Activated naive CD8-positive, alpha-beta T cell treated with anti-CD3 and anti-CD28 coated beads for 36 hours (primary cell): ENCODE measurements at places on chromosomes 4 and X.

DNA sequence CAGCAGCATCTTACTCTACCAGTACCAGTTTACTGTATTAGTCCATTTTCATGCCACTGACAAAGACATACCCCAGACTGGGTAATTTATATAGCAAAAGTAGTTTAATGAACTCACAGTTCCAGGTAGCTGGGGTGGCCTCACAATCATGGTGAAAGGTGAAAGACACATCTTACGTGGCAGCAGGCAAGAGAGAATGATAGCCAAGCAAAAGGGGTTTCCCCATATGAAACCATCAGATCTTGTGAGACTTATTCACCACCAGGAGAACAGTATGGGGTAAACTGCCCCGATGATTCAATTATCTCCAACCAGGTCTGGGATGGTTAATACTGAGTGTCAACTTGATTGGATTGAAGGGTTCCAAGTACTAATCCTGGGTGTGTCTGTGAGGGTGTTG is 69.3 kb downstream of the YIPF6 start:
- DNase-seq = no peak

DNA sequence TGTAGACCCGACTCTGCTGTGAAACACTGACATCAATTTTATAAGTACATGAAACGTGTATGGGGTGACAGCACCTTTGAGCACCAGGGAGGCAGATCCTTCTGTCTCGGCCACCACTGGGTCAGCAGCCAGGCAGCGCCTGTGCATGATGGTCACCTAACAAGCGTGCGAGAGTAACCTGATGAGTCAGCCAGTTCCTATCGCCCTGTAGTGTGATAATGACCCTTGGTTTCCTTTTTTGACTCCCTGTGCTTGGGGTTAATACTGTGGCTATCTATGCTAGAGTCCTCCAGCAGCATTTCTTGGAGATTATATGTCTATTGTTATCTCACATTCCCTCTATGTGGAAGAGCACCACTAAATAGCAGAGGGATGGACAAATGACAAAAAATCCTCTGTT is 101.6 kb downstream of the NPNT start:
- no peak for DNase-seq

- no peak for DNase-seq
These were observed 61.5 kb upstream of the AMOT start for GRCh38 chrX:112901869-112902725.

- DNase-seq = no peak
These were observed 230.9 kb upstream of the FAT1 start for GRCh38 chr4:186954509-186954908.

- peak; percentile 50 for DNase-seq
These were observed 63.9 kb downstream of the TRAPPC11 start for GRCh38 chr4:183722731-183723560.

GRCh38 chr4:71550220-71551165 is 211.7 kb downstream of the SLC4A4 start:
- no peak for DNase-seq

DNA sequence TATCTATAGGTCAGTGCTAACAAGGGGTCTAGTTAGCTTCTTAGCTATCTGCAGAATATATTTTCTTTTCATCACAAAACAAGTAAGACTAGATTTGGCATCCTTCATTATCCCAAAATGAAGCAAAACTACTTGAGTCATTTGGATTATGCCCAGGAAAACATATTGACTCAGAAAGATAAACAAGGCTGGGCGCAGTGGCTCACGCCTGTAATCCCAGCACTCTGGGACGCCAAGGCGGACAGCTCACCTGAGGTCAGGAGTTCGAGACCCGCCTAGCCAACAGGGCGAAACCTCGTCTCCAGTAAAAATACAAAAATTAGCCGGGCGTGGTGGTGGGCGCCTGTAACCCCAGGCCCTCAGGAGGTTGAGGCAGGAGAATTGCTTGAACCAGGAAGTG is 18.0 kb upstream of the MND1 start:
- DNase-seq = no peak

GRCh38 chr4:137707626-137708025 is 175.3 kb upstream of the PCDH18 start:
- no peak for DNase-seq

- DNase-seq = no peak
These were observed 287.7 kb upstream of the PCDH18 start for GRCh38 chr4:137819964-137820383.

DNA sequence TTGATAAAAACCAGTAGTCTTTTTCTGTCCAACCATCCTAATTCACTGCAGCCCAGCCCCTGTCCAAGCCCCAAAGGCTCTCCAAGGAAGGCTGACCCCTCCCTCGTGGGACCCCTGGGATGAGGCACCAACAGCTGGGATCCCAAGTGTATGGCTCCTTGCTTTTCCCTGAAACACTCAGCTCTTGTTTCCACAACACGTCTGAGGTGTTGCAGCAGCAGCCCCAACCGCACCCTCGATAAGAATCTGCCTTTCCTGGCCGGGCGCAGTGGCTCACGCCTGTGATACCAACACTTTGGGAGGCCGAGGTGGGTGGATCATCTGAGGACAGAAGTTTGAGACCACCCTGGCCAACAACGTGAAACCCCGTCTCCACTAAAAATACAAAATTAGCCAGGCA is 17.0 kb upstream of the ATP6AP2 start:
- DNase-seq = no peak

DNA sequence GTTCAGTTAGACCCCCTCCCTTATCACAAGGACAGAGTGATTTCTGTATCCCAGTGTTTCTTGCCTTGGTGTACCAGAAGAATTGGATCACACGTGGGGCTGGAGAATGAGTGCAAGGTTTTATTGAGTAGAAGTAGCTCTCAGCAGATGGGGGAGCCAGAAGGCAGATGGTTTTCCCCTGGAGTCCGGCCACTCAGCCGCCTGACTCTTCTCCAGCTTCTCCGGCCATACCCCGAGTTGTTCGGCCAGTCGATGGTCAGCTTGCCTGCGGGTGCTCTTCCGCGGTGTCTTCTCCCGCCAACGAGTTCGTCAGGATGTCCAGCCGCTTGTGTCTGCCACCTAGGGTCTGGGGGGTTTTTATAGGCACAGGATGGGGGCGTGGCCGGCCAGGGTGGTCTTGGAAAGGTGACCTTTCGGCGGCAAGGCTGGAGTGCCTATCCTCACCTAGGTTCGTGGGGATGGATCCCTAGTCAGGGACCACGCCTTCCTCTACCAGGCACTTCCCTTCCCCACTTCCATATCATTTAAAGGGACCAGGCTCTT is 14.5 kb downstream of the GAB1 start:
- DNase-seq = no peak

GRCh38 chrX:6257025-6257424 is 28.4 kb upstream of the NLGN4X start:
- no peak for DNase-seq

DNA sequence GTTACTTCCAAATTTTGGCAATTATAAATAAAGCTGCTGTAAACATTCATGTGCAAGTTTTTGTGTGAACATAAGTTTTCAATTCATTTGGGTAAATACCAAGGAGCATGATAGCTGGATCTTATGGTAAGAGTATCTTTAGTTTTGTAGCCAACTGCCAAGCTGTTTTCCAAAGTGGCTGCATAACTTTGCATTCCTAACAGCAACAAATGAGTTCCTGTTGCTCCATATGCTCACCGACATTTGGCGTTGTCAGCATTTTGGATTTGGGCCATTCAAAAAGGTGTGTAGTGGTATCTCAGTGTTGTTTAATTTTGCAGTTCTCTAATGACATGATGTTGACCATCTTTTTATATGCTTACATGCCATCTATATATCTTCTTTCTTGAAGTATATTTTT is 208.5 kb downstream of the INPP4B start:
- no peak for DNase-seq
